ENCODE measurements at places on chromosomes 2 and 18.

GRCh38 chr2:205566606-205567168 is 115.6 kb upstream of the NRP2 start:
- no peak for DNase-seq

GRCh38 chr2:217451666-217452065 is 551.1 kb downstream of the TNS1 start:
- DNase-seq: no peak

DNA sequence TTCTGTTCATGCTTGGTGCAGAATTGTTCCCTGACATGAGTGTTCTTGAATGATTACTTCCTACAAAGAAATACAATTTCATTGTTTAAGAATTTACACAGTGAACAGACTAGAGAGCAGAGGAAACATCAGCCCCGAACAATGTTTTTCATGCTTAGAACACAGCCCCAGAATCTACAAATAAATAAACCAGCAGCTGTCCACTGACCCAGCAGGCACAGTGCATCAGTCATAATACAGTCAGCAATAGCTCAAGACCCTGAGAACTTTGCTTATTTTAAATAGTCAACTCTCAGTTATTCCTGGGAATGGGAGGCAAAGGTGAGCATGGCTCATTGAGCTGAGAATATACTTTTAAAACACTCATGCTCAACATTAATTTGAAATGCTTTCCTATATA is 38.4 kb downstream of the XIRP2 start:
- no peak for DNase-seq

DNA sequence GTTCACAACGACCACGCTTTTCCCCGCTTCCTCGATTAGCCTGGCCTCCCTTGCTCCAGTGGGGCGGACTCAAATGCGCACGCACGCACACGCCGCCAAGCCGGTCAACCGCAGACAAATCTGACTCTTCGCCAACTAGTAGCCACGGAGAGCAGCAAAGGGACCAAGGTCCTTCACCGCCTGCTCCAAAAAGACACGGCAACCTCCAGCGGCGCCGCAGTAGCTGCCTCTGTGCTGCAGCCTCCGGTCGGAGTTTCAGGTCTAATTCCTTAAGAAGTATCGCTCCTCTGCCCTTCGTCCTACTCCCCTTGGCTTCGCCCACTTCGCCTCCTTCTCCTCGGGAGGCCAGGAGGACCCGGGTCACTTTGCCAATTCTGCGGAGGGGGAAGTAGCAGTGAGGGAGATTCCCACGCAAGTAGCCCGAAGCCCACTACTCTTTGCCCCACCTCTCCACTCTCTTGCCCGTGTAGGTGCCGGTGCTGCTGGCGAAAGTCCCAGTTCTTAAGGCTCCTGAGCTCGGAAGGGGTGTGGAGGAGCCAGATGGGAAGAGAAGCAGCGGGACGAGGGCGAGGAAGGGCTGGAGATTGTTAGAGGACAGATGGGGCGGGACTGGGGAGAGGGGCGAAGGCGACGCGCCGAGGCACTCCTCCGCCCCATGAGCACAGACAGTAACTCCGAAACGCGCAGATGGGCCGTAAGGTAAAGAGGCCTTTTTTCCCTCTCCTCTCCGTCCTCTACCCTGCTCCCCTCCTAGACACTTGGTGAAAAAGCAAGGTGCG is 615 bp downstream of the AKAIN1 start:
- no peak for DNase-seq

- DNase-seq: no peak
Observed at GRCh38 chr18:49368161-49368875, 92.1 kb downstream of the DYM start.

DNA sequence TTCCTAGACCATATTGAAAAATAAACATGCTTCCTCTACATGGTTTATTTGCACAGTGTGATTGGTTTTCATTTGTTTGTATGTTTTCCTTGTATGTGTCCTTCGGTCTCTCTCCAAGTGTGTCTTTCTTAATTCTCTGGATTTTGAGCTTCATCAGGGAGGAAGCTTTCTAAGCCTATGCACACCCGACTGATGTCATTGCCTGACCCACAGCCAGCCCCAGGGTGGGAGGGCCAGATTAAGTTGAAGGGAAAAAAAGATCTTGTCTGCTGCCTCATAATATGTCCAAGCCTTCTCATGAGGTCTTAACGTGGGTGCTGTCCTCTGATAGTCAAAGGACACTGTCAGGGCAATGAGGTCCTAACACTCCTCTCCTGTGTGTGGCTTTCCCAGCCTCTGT is 115.2 kb downstream of the MARCHF4 start:
- DNase-seq: no peak

GRCh38 chr2:238594796-238595749 is 168.3 kb downstream of the ASB1 start:
- no peak for DNase-seq
